Cortex of kidney (tissue), 1 donor: ENCODE measurements at places on chromosomes 6 and 20.

DNA sequence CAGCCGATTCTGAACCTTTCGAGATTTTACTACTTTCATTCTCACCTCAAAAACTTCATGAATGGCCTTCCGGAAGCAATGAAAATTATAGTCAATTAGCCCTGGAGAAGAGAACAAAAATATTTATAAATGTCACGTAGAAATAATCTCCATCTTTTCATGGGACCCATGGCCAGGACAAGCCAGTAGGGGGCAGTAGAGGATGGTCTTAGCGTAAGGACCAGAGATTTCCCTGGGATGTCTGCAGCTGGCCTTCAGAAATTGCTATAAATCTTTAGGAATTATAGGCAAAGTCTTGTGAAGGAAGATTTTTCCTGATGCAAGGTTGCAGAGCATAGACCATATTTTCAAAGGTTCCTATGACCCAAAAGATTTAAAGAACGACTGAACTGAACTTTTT is 15.6 kb upstream of the UBE2J1 start:
- no peak for DNase-seq

GRCh38 chr20:19449051-19449450 is 236.6 kb downstream of the SLC24A3 start:
- DNase-seq: no peak

GRCh38 chr20:15220778-15221565 is 883.6 kb upstream of the FLRT3 start:
- DNase-seq: no peak

DNA sequence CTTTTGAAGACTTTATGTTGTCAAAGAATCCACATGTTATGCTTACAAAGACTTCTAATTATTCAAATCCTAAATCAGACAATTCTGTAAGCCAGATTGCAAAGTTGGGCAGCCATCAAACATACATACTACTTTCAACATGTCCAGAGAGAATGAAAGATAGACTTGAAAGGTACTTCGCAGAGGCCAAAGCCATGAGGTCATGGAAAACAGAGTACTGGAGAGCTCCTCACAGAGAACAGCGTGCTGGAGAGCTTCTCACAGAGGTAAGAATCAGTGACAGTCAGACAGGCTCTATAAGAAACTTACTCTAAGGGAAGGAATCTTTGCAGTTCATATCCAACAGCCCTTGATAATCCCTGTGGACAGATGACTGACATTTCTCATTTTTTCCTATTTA is 400.2 kb downstream of the GJA1 start:
- DNase-seq: no peak

DNA sequence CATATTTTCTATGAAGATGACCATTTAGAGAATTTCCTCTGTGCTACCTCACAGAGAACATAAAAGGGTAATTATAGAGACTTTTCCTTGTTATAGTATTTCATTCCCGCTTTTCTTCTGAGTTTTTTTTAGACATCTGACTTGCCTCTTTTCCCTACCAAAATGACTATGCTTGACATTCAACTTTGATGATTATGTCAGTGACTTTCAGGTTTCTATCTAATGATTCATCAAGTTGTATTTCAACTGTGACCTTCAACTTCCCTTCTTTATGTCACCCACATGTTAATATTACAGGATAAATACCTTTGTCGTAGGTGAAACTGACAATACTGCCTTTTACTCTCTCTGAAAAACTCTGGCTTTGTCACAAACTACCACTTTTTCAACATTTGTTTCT is 95.3 kb downstream of the MLIP start:
- no peak for DNase-seq

- DNase-seq: no peak
These were observed 34.1 kb downstream of the SLC2A4RG start for GRCh38 chr20:63773571-63774241.

DNA sequence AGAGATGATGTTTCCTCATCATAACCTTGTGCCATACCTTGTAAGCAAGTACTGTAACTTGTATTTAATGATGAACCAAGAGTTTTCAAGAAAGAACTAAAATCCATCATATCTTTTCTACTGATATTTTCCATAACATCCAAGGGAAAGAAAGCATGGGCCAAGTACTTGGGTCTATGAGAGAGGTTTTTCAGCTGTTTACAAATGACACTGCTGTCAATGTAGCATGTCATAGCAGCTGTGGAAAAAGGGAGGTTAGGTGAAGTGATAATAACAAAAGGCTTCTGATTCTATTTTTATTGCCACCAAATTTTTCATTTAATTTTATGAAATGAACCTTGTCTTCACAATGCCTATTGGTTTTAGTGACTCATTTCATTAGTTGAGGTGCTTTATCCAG is 482.3 kb downstream of the LMBRD1 start:
- no peak for DNase-seq

GRCh38 chr6:125277838-125278237 is 23.9 kb downstream of the HDDC2 start:
- no peak for DNase-seq

GRCh38 chr20:2305029-2305428 is 9.2 kb downstream of the TGM3 start:
- no peak for DNase-seq

- DNase-seq: no peak
These were observed 1353.4 kb upstream of the GJE1 start for GRCh38 chr6:140779341-140779740.

GRCh38 chr6:39901116-39901655 is 33.1 kb downstream of the MOCS1 start:
- no peak for DNase-seq

- DNase-seq: no peak
These were observed 41.6 kb downstream of the C6orf15 start for GRCh38 chr6:31070711-31071197.

DNA sequence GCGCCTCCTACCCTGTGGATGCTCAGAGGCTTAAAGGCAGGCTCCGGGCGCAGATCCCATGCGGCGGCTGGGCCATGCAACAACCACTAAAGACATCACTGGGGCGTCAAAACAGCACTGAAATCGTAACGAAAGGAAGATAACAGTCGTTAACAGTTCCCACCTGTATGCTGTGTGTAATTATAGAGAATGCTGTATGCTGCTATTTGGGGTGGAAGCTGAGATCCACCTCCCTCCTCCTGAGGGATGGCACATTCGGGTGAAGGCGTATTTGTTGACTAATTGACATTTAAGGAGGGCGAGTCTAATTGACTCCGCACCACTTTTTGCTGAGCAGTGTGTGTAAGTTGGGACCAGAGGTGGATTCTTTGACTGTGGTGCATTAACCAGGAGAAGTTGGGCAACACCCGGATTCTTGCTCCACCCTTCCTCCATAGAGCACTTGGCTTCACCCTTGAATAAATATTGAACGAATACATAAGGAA is 687 bp downstream of the SLC35A1 start:
- DNase-seq: no peak

DNA sequence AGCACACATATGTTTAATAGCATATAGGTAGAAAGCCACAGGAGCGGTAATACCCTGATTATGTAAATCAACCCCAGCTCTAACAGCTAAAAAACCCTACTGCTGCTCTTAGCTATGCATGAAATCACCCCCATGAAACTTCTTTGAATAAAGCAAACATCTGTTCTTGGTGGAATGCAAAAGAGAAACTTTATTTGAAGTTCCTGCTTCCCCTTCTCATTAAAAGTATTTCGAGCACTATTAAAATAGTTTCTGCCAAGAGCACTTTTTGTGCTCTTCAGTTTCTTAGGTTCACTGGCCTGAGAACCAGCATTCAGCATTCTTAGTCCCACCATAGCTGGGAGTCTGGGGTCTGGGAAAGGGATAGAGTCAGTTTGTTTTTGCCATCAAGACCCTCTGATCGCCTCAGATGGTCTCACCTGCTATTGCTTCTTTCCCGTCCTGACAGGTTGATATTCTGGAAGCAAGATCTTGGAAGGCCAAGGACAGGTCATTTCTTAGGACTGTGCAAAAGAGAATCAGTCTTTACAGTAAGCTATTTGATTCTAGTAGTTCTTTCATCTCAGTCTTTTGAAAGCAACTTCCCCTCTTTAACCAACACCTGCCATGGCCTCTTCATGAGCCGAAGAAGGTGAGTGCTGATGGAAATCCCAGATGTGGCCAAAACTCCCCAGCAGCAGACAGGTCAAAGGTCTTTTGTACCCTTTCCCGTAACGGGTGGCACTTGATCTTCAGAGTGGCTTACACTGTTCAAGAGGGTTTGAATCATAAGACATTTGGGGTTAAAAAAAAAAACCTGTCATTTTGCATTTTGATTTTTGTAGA is 76.5 kb upstream of the TMEM170B start:
- DNase-seq: no peak

GRCh38 chr20:58431134-58431533 is 42.1 kb downstream of the VAPB start:
- no peak for DNase-seq

- no peak for DNase-seq
These were observed 83.0 kb downstream of the BANF2 start for GRCh38 chr20:17782768-17783167.

- DNase-seq: no peak
These were observed 990 bp downstream of the BPI start for GRCh38 chr20:38304845-38305447.

DNA sequence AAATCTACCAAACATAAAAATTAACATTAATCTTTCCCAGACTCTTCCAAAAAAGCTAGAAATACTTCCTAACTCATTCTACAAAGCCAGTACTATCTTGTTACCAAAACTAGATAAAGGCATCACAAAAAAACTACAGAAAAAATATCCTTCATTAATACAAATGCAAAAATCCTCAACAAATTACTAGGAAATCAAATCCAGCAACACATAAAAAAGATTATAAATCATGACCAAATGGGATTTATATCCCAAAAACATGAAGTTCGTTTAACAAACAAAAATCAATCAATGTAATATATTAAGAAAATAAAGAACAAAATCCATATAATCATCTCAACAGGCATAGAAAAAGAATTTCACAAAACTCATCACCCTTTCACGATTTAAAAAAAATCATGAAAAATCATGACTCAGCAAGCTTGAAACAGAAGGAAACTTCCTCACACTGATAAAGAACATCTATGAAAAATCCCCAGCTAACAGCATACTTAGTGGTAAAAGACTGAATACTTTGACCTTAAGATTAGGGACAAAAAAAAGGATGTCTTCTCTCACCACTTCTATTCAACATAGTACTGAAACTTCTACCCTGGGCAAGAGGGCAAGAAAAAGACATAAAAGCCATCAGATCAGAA is 43.2 kb downstream of the RANBP9 start:
- no peak for DNase-seq

GRCh38 chr6:36622901-36623546 is 28.9 kb downstream of the SRSF3 start:
- no peak for DNase-seq

- no peak for DNase-seq
These were observed 67.0 kb upstream of the TNFAIP3 start for GRCh38 chr6:137799950-137800568.

DNA sequence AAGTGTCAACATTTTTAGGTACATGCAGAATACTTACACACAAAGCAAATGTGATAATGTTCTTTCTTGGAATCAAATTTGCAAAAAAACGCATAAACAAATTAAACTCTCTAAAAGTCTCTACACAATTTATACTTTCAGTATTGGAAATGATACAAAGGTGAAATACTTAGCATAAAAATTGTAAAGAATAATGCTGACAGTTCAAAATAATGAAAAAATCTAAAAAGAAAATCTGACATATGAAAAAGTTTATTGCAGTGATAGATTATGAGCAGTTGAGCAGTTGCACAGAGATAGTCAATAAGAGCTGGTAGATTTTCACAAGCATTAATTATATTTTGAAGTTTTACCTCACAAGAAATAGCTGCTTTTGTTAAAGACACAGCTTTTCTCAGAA is 1176.4 kb upstream of the EYS start:
- DNase-seq: no peak

DNA sequence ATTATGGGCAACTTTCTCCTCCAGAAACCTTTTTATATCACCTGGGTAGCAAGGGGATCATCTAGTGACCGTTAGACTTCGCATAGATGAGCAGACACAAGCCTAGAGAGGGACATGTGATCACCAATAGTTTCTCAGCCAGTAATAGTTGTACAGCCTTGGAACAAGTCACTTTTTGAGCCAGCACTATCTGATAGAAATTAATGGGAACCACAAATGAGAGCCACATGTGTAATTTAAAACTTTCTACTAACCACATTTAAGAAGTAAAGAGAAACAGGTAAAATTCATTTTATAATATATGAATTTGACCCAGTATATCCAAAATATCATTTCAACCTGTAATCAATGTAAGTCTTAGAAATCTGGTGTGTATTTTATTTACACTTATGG is 592 bp upstream of the CTNNBL1 start:
- no peak for DNase-seq

- DNase-seq: no peak
These were observed 368.5 kb upstream of the SYNCRIP start for GRCh38 chr6:86010915-86011786.

DNA sequence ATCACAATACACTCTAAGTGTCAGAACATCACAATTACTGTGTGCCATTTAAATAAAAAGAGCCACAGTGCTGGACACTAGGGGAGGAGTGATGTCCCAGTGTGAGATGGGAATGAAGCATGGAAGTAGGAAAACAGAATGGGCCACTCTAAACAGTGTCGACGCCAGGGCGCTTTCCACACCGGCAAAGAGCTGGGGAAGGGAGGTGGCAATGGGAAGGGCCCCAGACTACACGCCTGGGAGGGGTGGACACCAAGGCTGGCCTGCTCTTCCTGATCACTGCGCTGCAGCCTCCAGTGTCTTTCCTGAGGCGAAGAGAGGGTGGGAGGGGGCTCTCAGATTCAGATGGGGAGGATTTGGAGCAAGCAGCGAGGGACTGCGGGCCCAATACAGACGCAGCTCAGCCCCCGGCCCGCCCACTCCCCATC is 75.9 kb downstream of the ERMARD start:
- DNase-seq: no peak

- DNase-seq: no peak
These were observed 111.1 kb downstream of the IPCEF1 start for GRCh38 chr6:154245506-154245905.

- DNase-seq: no peak
These were observed 100.8 kb downstream of the HIVEP2 start for GRCh38 chr6:142844065-142844755.

- no peak for DNase-seq
These were observed 130.0 kb upstream of the BMP5 start for GRCh38 chr6:56005426-56005825.

GRCh38 chr6:39980839-39981580 is 46.7 kb upstream of the MOCS1 start:
- no peak for DNase-seq

DNA sequence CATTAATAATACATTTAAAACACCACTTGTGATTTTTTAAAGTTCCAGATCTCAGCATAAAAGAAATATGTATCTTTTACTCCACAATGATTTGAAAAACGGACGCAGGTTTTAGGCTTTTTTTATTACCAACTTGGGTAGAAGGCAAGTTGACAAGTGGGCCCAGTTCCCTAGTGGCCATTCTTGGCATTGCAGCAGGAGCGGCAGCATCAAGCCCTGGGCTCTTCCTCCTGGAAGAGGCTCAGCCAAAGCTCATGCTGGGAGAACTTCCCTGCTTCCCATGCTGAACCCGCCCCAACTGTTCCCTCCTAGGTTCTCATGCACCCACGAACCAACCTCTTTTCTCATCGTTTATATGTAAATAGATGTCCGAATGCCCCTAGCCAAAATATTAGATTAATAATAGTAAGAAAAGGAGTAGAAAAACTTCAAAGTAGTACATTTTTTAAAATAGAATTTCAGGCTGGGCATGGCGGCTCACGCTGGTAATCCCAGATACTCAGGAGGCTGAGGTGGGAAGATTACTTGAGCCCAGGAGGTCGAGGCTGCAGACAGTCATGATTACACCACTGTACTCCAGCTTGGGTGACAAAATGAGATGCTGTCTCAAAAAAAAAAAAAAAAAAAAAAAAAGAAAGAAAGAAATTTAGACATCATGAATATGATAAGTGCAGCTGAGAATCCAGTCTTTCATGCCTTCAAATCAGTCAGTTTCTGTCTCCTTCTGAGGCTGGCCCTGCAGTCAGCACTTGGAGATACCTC is 18.2 kb upstream of the MYB start:
- no peak for DNase-seq
